IPS DF 19.7 (cell line): ENCODE measurements at places on chromosomes 13 and 19.

- no peak for DNase-seq
These were observed 2.7 kb upstream of the MIDN start for GRCh38 chr19:1245494-1246264.

DNA sequence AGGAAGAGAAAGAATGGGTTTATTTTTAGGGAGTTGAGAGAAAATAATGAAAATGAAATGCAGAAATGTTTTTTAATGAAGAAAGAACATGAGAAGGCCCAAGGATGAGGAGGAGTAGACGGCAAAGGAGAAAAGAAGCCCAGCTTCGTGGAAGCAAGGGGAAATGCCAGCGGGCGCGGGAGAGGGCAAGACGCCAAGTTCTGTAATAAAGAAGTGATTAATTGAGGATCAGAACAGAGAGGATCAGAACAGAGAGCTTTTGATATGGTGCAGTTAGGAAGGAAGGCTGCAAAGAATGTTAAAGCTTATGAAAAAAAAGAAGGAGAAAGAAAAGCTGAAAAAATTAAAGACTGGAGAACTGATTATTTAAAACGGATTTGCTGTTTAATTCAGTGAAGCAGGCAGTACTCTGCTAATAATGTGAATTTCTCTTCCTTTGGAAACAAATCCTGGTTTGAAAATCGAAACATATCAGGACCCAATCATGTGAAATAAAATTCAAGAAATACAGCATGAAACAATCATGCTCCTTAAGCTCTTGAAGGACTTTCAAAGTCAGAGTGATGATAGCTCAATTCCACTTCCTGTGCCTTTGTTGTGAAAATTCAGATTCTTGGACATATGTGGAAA is 99.3 kb upstream of the SOX1 start:
- no peak for DNase-seq

DNA sequence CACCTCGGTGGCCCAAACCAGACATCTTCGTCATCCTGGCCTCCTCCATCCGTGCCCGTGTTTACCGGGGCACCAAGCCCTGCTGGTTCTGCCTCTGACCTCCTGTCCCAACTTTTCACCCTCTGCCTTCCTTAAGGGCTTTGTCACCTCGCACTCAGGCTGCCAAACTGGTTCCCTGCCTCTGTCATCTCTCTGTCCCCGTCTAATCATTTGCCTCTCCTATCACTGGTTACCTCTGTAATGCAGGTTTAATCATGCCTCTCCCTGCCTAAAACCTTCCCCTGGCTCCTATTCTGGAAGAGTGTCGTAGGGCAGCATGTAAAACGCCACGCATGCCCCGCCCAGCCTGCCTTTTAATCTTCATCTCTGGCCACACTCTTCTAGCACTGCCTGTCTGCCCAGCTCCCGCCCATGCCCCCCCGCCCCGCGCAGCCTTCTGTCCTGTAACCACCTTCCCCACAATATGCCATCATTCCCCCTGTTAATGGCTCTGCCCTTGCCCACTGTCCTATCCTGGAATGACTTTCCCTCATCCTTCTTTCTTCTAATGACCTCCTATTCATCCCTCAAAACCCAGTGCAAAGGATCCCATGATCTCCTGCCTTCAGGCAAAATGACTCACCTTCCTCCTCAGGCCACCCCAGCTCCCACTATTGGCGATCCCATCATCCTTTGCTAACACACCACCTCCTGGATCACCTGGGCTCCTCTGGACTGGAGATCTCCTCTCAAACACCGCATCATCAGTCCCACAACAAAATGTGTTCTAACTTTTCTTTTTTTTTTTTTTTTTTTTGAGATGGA is 66.7 kb downstream of the PEX11G start:
- DNase-seq = no peak

GRCh38 chr13:51291341-51291740 is 48.1 kb upstream of the SERPINE3 start:
- no peak for DNase-seq

GRCh38 chr19:40688987-40689338 is 1.5 kb downstream of the NUMBL start:
- no peak for DNase-seq

- DNase-seq = no peak
These were observed 1994.2 kb upstream of the PCDH20 start for GRCh38 chr13:63409791-63410351.

DNA sequence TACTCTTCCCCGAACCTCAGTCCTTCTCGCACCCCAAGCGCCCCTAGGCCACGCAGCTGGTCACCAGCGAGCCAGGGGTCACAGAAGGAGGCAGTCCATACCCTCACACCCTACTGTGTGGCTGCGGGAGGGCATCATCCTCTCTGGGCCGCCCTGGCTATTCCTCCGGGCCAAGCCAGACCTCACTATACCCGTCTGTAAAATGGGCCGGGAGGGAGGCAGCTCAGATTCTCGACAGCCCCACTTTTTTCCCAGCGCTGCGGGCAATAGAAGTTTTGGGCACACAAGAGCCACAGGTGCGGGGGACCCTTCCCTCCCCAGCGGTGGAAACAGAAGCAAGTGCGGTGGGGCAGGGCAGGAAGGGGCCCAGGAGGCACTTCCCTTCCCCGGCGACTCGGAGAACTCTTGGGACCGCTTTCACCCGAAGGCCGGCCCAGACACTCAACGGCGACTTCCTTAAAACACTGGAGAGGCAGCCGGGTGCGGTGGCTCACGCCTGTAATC is 5.6 kb upstream of the ARRDC2 start:
- DNase-seq = no peak

DNA sequence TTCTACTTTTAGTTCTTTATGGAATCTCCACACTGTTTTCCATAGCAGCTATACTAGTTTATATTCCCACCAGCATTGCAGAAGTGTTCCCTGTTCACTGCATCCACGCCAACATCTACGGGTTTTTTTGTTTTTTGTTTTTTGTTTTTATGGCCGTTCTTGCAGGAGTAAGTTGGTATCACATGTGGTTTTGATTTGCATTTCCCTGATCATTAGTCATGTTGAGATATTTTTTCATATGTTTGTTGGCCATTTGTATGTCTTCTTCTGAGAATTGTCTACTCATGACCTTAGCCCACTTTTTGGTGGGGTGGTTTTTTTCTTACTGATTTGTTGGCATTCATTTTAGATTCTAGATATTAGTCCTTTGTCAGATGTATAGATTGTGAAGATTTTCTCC is 89.7 kb downstream of the FRY start:
- DNase-seq = no peak

DNA sequence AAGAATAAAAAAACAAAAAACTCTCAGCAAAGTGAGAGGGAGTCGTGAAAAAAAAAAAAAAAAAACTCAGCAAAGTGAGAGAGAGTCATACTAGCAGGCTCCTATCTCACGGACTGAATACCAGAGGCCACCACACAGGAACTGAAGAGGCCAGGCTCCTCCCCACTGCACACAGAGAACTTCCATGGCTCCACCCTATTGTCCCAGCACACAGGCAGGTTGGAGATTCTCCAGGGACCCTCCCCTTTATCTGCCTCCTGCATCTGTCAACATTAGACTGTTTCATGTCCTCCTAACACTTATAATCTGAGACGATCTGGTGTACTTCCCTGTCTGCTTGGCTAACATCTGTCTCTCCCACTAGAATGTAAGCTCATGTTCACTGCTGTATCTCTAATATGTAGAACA is 37.0 kb upstream of the FARP1 start:
- no peak for DNase-seq

- no peak for DNase-seq
These were observed 9.8 kb downstream of the ATP13A1 start for GRCh38 chr19:19653597-19654147.

DNA sequence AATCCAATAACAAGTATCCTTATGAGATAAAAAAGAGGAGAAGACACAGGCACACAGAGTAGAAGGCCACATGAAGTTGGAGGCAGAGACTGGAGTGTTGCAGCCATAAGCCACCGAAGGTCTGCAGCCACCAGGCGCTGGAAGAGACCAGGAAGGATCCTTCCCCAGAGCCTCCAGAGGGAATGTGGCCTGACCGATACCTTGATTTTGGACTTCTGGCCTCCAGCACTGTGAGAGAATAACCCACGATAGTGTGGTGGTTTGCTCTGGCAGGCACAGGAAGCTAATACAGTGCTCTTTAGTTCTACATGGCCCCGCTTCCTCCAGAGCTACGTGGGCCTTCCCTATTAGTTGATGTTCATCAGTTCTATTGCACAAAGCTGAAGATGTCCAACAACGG is 15.3 kb upstream of the SULT2A1 start:
- no peak for DNase-seq

DNA sequence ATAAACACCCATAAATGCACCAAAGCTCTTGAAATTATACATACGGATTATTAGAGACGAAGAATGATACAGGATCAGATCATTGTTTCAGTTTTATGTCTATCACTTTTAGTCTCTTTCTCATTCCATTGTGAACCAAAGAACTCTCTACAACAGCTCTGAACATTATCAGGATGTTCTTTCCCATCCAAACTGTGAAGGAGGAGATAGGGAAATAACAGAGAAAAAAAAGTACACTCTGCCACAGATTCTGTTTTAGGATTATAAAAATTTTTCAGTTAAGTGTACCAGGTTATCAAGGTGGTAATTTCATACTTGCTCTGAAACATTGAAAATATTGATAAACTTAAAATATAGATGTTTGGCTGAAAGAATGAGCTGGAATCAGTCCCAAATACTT is 270.9 kb downstream of the MZT1 start:
- DNase-seq = no peak

DNA sequence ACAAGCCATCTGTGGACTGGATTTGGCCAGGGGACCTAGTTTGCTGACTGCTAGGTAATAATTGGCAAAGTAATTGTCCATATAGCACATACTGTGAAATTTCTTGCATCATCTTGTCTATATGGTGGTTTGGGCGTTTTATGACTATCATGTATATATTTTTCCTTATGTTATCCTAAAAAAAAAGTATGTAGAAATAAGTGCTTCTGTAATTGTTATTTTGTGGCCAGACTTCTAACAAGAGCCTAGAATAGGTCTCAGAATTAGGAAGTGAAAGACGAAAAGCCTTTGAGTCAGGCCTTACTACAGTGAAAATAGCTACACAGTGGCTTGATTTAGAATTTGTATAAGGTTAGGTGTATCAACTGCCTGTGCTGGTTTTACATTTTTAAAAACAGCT is 4.2 kb downstream of the FNDC3A start:
- DNase-seq = no peak

- DNase-seq = no peak
These were observed 78.8 kb downstream of the MAP4K1 start for GRCh38 chr19:38538793-38539528.

DNA sequence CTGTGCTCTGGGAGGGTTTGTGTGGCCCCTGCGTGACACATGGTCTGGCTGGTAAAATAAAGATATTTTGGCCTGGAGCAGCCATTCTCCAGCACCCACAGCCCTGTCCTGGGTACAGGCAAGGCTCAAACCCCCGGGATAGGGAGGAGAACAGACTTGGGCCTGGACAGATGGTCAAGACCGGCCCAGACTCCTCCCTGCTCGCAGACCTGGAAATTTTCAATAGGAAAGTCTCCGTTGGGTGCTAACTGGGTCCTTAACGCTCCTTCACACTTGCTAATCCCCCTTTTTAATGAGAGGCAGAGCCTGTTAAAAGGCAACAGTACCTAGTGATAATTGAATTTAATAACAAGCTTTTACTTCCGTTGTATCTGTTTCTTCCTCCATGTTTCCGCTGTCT is 2.5 kb downstream of the PALM start:
- DNase-seq = no peak

GRCh38 chr19:19465436-19466070 is 49.8 kb downstream of the TSSK6 start:
- DNase-seq = no peak

DNA sequence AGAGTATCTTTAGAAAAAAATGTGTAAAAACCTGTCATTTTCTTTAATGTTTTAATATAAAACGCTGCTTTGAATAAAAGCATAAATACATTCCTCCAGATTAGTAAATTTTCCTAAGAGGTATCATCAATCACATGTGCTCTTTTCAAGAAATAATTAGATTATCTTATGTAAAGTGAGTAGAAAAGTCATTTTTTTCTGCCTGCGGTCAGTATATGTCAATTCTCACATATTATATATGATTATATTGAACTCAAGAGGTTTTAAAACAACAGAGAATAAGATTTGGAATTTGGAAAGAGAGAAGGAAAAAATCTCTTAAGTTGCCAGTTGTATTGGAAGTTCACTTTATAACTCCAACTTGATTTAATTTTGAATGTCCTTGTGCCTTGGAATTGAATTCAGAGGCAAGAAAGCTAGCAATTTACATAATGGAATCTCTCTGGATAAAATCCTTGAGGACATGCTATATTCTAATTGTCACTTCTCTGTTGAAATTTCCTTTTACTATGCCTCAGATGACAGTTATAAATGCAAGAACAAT is 740.1 kb upstream of the SPRY2 start:
- DNase-seq = no peak

DNA sequence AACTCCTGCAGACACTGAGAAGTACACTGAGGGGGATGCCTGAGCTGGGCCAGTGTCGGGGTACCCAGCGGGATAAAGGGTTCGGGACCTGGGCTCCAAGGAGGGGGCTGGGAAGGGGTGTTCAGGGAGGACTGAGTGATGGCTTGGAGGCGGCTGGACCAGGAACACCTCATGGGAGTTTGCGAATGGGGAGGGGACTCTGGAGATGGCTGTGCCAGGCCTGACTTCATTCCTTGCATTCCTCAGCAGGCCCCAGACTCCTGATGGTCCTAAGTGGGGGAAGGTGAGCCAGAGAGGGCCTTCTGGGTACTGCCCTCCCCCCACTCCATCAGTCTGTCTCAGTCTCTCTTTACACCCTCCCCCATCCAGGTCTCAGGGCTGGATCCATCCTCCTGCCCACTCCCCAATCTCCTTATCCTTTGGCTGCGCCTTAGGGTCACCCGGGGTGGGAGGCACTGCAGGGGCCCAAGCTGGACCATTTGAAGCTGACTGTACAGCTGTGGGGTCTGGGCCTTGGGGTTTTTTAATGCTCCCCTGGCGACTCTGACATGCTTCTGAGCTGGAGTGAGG is 13.8 kb downstream of the PAK4 start:
- DNase-seq = peak; percentile 87

- no peak for DNase-seq
These were observed 53.6 kb downstream of the ZAR1L start for GRCh38 chr13:32261567-32261966.

DNA sequence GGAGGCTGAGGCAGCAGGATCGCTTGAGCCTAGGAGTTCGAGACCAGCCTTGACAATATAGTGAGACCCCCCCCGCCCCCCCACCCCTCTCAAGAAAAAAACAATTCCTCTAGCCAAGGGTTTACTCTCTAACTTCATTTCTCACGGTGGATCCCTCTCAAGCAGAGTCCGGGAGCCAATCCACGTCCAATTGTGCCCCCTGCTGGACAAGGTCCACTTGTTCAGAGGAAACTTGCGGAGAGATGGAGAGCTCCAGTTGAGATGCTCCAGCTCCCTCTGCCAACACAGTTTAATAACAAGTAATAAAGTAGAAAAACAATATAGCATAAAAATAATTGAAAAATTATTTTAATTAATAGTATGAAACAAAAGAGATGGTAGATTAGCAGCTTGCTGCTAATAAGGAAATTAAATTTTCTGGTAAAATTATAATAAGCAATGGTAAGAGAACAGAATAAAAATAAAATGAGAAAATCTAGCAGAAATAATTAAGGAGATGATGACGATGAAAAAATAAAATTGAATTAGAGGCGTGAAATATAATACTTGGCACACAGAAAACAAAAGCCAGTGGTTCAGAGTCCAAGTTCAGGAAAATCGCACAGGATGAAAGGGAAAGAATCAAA is 14.5 kb upstream of the SIGLEC14 start:
- no peak for DNase-seq
